ENCODE measurements at places on chromosomes 12 and 14. TPM values are rescaled to one million over a fixed set of nuclear protein-coding genes. Genes with fewer than 3 reads are reported as not detected.

The TMEM132D gene
- total RNA-seq, result 0.32 TPM

The DTX3 gene
- total RNA-seq, result 3.4 TPM

The OR6J1 gene
- total RNA-seq, result not detected

The MMP19 gene
- 2.1 TPM for total RNA-seq
